ENCODE measurements at places on chromosomes 1 and 21.

- DNase-seq = no peak
Observed at GRCh38 chr1:245590726-245591125, 435.9 kb downstream of the KIF26B start.

DNA sequence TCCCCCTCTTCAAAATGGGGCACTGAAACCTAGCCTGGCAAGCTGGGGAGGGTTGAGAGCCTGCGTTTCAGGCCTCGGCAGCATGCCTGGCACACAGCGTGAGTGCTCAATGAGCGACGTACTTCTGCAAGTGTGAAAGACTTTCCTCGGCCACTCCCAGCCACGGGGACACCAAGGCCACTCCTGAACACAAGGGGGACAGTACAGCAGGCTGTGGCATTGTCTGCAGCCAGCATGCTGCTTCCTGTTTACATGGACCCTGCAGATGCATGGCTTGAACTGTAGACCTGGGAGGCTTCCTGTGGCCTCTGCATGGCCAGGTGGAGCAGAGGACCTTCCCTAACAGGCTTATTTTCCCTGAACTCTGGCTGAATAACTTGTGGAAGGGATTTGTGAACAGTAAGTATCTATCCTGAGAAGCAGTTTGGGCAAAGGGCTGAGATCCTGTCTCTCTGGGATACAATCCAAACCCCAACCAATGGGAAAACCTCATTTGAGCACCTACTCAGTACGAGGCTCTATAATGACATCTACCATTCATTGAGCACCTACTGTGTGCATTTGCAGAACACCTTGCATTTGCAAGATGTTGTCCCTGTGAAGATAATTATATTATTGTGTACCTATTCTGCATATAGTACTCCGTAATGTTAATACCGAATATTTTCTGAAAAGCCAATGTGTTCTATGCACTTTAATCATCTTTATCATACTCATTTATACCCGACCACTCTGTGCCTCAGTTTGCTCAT lies 9.9 kb upstream of the HSPG2 start:
- DNase-seq = no peak

GRCh38 chr1:181104790-181105133 lies 16.3 kb downstream of the IER5 start:
- no peak for DNase-seq

DNA sequence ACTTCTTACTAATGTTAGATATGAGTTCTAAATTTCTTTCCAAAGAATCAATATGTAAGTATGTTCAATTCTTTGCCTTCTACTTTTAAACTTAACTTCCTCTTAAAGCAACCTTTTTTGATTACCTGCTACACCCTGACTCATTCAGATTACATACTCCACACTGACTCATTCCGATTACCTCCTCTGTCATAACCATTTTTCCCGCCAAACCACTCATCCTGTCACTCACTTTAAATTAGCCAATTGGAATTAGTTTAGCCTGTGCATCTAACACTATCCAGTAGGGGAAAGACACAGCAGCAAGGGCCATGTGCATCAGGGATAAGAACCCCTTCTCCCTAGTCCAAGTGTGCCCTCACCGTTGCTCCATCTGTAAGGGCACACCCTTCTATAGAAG lies 815.5 kb downstream of the BRINP3 start:
- DNase-seq = no peak

All from MV-4-11 (cell line).